NCI-H524 (cell line): ENCODE measurements at places on chromosomes 3 and 15.

- peak; percentile 68 for DNase-seq
These were observed 20.2 kb upstream of the BTLA start for GRCh38 chr3:112519424-112520001.

DNA sequence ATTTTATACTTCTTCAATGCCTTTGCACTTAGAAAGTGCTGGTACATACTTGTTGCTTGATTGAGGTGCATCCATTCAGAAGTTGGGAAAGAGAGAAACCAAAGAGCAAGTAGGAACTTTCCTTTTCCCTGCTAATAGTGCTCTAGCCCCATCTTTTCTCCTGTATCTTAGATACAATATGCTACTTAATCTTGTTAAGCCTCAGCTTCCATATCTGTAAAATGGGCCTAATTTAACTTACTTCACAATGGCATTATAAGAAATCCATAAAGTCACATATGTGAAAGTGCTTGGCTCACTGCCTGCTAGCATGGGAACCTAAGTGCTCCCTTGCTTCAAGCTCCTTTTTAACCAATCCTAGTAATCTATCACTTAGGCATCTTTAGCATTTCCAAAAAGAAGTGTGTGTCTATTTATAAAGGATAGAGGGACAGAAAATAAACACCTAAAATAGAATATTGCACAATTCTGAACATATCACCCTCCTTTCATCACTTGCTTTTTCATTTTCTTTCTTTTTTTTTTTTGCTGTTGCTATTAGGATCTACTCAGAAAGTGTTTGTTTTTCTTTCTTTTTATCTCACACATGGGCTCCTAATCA, 28.1 kb downstream of the KCNAB1 start:
- no peak for DNase-seq

DNA sequence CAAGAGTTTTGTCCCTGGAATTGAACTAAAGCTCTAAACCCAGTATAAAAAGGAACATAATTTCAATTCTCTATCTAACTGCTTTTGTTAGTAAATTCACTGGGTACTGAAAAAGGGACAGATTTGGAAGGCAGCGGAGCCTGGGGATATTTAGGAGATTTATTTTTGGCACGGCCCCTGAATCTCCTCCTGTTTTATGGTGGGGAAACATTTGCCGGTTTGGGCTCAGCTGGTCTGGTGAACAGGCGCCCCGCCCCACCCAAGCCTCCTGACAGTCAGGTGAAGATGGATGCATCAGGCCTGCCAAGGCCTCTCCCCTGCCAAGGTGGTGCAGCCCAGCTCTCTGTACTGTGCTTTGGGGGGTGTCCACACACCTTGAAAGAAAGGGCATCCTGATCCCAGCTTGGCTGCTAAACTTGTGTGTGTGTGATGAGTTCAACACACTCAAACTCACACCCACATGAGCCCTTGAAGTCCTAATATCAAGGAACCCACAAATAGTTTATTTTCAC, 46.3 kb downstream of the EBLN2 start:
- DNase-seq, result no peak

GRCh38 chr3:16401273-16401672, 112.2 kb downstream of the RFTN1 start:
- no peak for DNase-seq

- no peak for DNase-seq
These were observed 99.6 kb downstream of the ABI3BP start for GRCh38 chr3:100893590-100893989.

- no peak for DNase-seq
These were observed 309.9 kb downstream of the CLSTN2 start for GRCh38 chr3:140244893-140245292.

DNA sequence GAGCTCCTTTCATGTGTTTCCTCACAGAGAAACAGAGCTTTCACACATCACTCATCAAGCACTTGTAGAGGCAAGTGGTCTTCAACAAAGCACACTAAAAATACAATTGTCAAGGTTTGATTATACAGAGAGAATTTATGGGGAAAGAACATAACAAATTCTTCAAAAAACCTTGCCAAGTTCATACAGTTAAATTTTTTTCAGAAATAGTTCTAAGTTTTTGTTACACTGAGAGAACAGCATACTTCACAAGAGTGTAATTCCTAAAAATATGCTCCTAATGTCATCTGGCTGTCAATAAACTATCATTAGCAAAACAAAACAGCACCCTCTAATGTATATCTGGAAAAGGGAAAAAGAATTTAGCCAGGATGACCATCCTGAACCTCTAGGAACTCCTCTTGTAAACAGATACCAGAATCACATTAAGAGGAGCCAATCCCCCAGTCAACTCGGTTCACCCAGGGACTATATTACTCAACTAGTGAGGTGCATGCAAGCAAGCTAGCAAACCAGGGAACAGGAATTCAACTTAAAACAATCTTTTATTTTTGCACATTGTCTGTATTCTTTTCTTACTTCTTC, 63.3 kb downstream of the RAD18 start:
- DNase-seq, result no peak

- no peak for DNase-seq
These were observed 44.0 kb downstream of the PDE8A start for GRCh38 chr15:85025516-85026251.

DNA sequence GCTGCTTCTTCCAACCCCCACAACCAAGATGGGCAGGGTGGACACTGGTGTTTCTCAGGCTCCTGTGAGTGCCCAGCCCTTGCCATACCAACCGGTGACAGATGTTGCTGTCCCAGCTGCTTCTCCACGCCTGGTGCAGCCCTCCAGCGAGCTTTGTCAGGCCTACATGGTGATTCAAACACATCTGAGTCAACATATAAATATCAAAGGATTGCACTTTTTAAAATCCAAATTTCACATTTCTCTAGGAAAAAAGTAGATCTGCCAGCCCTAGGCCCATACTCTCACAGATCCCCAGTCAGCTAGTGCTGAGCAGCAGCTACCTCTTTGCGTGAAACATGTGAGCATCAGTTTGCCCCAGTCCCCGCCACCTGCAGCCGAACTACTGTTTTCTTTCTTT, 52.7 kb downstream of the RPN1 start:
- no peak for DNase-seq

- DNase-seq, result no peak
These were observed 28.8 kb upstream of the TF start for GRCh38 chr3:133717424-133717823.

DNA sequence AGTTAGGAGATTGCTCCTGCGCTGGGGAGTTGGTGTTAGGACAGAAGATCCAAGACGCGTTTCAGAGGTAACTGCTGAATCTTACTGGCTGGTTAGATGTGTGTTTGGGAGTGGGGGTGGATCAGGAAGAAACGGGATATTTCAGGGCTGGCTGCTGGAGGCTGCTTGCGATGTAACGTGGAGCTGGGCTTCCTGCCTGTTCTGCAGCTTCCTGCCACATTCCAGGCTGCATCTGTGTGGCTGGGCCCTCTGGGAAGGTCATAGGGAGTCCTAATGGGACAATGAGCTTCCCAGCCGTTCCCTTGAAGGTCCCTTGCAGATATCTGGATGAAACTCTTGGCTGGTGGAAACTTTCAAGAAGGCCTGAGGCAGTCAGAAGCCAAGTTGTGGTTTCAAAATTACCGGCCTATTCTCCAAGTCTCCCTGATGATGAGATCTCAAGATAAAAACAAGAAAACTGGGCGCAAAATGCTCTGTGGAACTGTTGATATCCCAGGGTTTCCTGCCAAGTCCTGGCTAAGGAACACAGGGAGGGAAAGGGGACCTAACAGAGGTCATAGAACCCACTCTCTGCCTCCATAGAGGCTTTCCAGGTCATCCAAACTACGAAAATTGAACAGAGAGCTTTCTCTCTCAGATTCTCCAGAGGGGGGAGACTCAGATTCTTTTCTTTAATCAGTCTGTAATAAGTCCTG, 67.0 kb downstream of the NOX5 start:
- no peak for DNase-seq

DNA sequence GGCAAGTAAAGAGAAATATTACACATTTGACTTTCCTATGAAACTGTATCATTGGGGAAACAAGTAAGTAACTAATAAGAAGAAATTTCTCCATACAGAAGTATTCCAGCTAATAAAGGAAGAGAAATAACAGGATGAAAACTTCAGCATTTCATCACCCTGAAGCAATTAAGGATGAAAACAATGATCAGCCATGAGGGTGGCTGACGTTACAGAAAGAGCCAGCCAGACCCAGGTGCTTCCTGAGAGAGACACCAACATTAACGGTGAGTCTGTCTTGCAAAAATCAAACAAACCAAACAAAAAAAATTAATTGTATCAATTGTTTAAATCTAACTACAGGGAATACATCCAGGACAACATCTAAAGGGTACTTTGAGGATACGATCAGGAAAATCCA, 190.0 kb downstream of the ARRDC4 start:
- DNase-seq, result no peak

- no peak for DNase-seq
These were observed 5.0 kb downstream of the GPR156 start for GRCh38 chr3:120280026-120280425.

- DNase-seq, result no peak
These were observed 1118.4 kb downstream of the TBL1XR1 start for GRCh38 chr3:176078906-176079305.

DNA sequence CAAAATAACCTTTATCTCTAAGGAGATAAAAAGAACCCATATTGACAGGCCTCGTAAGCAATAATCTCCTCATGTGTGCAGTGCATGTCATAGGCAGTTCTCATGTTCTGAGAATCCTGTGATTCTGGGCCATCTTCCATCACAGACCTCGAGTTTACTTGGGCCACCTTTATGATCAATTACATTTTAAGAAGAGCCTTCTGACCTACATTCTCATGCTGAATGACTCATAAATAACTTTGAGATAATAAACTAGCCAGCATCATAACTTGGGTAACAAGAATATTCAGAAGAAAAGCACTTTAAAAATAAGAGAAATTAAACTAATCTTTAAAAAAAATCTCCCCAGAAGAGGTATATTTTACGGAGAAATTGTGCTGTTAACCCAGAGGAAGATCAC, 310.7 kb upstream of the ZNF717 start:
- DNase-seq, result no peak

GRCh38 chr15:73560501-73561117, 72.6 kb downstream of the NPTN start:
- peak; percentile 15 for DNase-seq

DNA sequence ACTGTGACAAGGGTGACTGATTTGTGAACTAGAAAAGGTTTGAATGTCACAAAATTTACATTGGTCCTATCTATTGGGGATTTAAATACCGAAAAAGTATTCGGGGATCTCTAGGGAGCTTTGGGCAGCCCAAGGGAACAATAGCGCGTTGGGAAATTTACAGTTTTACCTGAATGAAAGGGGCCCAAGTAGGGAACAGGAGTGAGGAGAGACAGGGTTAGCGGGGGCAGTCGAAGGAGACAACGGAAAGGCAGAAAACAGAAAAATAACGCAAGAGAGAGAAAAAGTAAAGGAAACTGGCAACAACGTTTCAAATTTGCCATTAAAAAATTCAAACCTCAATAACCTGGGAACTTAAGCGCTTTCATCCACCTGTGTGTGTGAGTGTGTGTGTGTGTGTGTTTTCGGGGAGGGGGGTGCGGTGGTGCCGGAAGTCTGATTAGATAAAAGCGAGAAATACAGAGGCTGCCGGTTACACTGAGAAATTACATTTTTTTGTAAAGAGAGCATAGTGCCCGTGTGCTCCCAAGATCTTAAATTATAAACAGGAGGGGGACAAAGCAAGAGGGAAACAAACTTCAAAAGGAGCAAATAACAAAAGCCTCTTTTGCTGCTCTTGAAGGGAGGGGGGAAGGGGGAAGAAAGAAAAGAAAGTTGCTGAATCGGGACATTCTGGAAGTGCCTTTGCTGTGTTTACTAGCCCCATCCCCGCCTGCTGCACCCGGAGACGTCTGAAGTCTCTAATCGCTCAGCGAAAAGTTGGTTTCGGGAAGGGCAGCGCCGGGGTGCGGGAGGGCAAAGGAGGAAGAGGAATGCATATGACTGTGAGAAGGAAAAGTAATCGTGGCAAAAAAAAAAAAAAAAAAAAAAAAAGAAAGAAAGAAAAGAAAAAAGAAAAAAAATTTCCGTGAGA, 721 bp upstream of the ZIC1 start:
- peak; percentile 59 for DNase-seq

DNA sequence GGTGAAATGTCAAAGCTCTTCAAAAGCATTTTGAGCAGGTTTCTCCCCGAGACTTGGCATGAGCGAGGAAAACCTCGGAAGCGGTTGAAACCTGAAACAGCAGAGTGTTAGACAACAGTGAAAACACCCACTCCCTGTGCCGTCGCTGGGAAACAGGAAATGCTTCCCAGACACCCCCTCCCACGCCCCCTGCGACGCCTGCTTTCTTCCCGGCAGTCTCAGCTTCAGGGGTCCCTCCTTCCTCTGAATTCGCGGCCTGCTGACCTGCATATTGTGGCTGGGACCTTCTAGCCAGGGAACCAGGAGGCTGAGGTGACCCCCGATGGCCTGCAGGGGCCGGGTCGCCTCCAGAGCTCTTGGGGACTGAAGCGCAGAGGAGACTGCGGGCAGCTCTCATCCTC, 250.6 kb upstream of the LYSMD4 start:
- no peak for DNase-seq

DNA sequence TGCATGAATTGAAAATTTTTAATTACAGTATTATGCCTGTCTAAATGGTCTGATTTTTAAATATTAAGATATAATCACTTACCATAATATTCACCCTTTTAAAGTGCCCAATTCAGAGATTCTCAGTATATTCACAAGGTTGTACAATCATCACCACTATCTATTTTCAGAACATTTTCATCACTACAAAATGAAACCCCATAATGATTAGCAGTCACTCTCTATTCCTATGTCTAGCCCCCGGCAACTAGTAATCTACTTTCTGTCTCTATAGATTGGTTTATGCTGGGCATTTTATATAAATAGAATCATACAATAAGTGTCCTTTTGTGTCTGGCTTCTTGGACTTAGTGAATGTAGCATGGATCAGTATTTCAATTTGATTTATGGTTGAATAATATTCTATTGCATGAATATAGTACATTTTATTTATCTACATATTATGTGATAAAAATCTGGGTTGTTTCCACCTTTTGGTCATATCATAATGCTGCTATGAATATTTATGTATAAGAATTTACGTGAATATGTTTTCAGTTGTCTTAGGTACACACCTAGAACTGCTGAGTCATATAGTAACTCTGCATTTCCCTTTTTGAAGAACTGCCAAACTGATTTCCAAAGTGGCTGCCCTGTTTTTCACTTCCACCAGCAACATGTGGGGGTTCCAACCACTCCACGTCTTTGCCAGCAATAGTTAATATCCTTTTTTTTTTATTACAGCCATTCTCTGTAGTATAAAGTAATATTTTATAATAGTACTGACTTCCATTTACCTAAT, 485.7 kb upstream of the ZNF385D start:
- DNase-seq, result no peak

GRCh38 chr3:177610262-177610661, 413.0 kb upstream of the TBL1XR1 start:
- DNase-seq, result no peak

- no peak for DNase-seq
These were observed 75.2 kb downstream of the ESYT3 start for GRCh38 chr3:138509586-138509985.

DNA sequence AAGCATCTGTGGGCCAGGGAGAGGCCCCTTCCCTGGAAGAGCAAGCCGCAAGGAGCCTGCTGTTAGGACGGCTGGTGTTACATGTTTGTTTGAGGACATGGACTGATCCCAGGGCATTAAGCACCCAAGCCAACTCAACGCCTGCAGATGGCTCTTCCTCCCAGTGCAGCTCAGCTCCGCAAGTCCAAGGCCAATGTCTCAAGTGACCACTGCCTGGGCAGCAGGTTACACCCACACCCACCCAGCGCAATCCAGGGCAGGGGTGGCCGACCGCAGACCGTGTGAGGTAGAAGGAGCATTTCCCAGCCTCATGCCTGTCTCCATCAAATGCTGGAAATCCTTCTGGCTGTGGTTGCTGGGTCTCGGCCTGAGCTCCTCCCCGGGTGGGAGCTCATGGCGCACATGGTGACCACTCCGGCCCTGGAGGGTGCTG, 14.5 kb downstream of the GP5 start:
- no peak for DNase-seq
